ENCODE measurements at places on chromosomes 13 and 19. TPM values are rescaled to one million over a fixed set of nuclear protein-coding genes. Genes with fewer than 3 reads are reported as not detected.

GRCh38 chr19:45418802-45419201 lies 4.9 kb downstream of the ERCC1 start:
- no peak for DNase-seq

GRCh38 chr13:106433066-106433465 lies 102.4 kb downstream of the EFNB2 start:
- DNase-seq = no peak

The PSPN gene
- total RNA-seq = 2.2 TPM

- DNase-seq = no peak
Measured at GRCh38 chr13:38564256-38565150, 122.4 kb upstream of the FREM2 start.

GRCh38 chr19:51689751-51690453 lies 3.2 kb upstream of the SPACA6 start:
- no peak for DNase-seq

DNA sequence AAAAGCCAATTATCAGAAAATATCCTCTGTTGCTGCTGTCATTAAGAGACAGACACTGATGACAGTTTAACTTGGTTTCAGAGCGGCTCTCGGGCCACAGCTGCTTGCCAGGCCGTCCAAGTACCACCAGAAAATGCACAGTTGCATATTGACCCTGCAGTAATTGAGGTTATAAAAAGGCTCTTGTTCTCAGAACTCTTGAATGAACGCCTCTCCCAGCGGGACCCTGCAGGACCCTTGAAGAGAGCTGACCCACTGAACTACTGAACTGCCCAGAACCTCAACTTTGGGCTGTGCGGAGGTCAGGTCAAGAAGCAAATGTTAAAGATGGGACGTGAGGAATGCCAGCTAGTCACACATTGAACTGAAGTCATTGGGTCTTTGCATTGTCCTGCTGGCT lies 1559.0 kb upstream of the SLC10A2 start:
- no peak for DNase-seq
